ENCODE measurements at places on chromosomes 3 and 15. TPM values are rescaled to one million over a fixed set of nuclear protein-coding genes. Genes with fewer than 3 reads are reported as not detected.
A peak's percentile ranks its signal among the peaks of the same experiment; 100 is the strongest.

DNA sequence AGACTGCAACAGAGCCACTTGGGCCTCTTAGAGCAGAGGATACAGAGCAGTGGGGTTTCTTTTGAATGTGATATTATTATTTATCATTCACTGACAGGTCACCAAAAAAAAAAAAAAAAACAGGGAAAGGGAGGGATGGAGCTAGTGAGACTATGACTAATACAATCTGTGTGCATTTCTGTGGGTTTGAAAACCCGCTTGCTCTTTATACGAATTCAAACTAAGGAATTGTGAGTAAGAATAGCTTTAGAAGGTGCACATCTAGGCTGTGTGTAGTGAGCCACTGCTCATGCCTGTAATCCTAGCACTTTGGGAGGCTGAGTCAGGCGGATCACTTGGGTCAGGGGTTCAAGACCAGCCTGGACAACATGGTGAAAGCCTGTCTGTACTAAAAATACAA, 186.6 kb upstream of the MANF start:
- no peak for DNase-seq
- H3K36me3 ChIP-seq, result no peaks in the 10 kb centered on the region
- H3K27ac ChIP-seq, result no peak overlapping the region
- no peaks in the 10 kb centered on the region for H3K4me1 ChIP-seq

- no peaks in the 10 kb centered on the region for H3K27me3 ChIP-seq
- no peak overlapping the region for H3K27ac ChIP-seq
- no peak for DNase-seq
- no peak overlapping the region for H3K4me3 ChIP-seq
- no peaks in the 10 kb centered on the region for H3K4me1 ChIP-seq
Measured at GRCh38 chr3:175129571-175129970, 270.4 kb downstream of the NAALADL2 start.

DNA sequence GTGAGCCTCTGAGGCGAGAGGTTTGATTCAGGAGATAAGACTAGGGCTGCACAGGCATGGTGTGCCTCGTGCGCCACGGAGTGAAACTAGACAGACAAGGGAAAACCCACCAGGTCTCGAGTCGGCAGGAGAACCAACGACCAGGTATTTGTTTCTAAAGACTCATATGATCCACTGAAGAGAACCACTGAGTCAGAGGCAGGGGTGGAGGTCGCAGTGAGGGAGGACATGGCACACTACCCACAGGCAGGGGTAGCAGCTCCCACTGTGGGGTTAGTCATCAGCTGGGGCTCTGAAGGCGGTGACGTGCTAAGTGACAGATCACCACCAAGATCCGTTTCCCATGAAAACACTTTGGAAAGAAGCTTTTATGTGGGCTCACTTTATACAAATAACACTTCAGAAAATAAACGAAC, 45.7 kb downstream of the CHSY1 start:
- H3K27me3 ChIP-seq, result no peaks in the 10 kb centered on the region
- H3K4me3 ChIP-seq, result no peak overlapping the region
- H3K36me3 ChIP-seq, result no peaks in the 10 kb centered on the region
- peaks cover 16% of the 10 kb centered on the region for H3K4me1 ChIP-seq
- no peak overlapping the region for H3K27ac ChIP-seq

DNA sequence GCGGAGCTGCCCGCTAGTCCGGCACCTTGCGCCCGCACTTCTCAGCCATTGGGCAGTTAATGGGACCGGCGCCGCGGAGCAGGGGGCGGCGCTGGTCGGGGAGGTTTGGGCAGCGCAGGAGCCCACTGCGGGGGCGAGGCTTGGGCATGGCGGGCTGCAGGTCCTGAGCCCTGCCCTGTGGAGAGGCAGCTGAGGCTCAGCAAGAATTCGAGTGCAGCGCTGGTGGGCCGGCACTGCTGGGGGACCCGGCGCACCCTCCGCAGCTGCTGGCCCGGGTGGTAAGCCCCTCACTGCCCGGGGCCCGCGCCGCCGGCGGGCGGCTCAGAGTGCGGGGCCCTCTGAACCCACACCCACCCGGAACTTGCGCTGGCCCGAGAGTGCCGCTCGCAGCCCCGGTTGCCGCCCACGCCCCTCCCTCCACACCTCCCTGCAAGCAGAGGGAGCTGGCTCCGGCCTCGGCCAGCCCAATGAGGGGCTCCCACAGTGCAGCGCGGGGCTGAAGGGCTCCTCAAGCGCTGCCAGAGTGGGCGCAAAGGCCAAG, 835.0 kb downstream of the TBL1XR1 start:
- H3K4me3 ChIP-seq, result peak overlapping the region; percentile 32
- peak; percentile 23 for DNase-seq
- no peak overlapping the region for H3K27ac ChIP-seq
- H3K36me3 ChIP-seq, result no peaks in the 10 kb centered on the region
- no peaks in the 10 kb centered on the region for H3K27me3 ChIP-seq

- no peaks in the 10 kb centered on the region for H3K4me1 ChIP-seq
- no peaks in the 10 kb centered on the region for H3K27me3 ChIP-seq
Measured at GRCh38 chr15:69491038-69491505, 38.5 kb downstream of the RPLP1 start.

DNA sequence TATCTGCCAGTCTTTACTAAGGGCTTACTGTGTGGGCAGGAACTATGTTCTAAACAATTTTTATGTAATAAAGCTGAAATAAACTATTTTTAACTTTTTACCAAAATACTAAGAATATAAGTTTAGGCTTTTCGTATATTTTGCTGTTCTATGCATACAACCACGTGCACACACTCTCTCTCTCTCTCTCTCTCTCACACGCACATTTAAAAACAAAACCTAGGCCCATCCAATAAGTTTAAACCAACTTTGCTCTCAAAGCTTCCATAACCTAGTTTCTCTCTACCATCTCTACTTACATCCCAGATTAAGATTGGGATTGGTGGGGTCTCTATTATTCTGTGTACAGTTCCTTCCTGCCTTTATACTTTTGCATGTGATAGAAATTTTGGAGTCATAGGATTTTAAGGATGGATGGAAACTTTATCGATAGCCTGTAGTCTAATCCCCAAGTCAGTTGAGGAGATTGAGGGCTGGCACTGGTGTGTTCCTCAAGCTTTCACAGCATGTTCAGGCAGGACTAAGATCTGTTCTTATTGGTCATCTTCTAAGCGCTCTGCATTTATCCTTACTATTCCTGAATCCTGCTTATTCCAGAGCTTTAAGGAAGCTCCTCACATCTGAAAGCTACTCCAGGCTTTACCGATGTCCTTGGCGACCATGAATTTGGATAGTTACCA, 1.8 kb downstream of the GPR171 start:
- H3K4me3 ChIP-seq, result no peak overlapping the region
- DNase-seq, result no peak
- H3K27ac ChIP-seq, result no peak overlapping the region
- H3K27me3 ChIP-seq, result no peaks in the 10 kb centered on the region
- H3K36me3 ChIP-seq, result no peaks in the 10 kb centered on the region

DNA sequence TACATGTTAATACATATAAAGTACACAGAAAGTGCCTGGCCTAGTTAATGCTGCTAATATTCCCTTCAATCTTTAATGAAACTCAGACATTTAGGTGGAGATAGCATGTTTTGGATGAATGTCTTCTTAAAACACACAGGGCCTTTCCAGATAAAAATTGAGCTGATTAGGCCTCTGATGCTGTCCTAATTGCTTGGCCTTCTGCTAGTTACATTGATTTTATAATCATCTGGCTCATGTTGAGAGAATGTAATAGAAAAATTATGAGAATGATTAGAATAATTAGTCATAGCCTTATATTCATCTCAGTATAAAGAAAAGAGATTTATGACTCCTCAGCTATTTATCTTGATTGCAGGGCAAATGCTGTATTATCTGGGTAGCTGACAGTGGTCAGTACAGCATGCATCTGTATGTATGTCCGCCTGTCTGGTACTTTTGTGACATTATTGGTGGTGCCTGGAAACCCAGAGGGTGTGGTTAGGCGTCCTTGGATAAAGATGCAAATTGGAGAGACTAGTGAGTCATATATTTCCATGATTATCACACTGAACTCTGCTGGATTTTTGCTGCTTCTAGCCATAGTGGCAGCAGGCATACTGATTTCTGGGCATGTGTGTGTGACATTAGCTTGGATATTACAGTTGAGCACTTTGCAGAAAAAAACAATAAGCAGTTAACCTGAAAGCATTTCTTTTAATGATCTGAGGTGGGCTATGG, 120.8 kb downstream of the FEZF2 start:
- no peak overlapping the region for H3K4me3 ChIP-seq
- no peak for DNase-seq
- no peaks in the 10 kb centered on the region for H3K27me3 ChIP-seq
- peaks cover 5% of the 10 kb centered on the region for H3K4me1 ChIP-seq
- no peaks in the 10 kb centered on the region for H3K36me3 ChIP-seq

ATP2B2 gene
- not detected for total RNA-seq

VEPH1 gene
- total RNA-seq, result 0.96 TPM

EPHA6 gene
- 0.11 TPM for total RNA-seq

PLA2G4B gene
- 2.0 TPM for total RNA-seq

ZNF80 gene
- total RNA-seq, result not detected

PATL2 gene
- not detected for total RNA-seq

TERC gene
- 47.5 TPM for total RNA-seq

CLK3 gene
- total RNA-seq, result 106 TPM
